ENCODE measurements at places on chromosomes 11 and 22.

GRCh38 chr22:40541300-40541699 lies 95.2 kb downstream of the MRTFA start:
- DNase-seq, result no peak

GRCh38 chr11:123578778-123579481 lies 75.5 kb downstream of the SCN3B start:
- no peak for DNase-seq

- no peak for DNase-seq
Measured at GRCh38 chr11:133516845-133517244, 15.5 kb downstream of the OPCML start.

DNA sequence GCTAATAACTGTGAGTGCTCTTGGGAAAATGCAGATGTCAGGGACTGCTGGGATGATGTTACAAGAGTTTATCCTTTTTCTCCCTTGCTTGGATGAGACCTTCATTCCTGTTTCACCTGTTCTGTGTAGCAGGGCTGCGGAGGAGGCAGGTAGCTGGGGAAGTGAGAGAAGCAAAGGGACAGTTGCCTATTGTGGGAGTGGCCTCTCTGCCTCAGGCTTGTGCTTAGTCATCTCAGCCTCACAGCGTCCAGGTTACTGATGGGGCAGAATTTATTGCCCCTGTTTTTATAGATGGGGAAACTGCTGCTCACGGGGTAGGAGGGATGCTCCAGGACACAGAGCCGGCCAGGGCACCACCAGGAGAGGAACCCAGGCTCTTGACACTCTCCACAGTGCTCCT lies 1.7 kb downstream of the STX3 start:
- DNase-seq, result no peak

- DNase-seq, result no peak
Measured at GRCh38 chr11:76823481-76824028, 37.2 kb upstream of the ACER3 start.

DNA sequence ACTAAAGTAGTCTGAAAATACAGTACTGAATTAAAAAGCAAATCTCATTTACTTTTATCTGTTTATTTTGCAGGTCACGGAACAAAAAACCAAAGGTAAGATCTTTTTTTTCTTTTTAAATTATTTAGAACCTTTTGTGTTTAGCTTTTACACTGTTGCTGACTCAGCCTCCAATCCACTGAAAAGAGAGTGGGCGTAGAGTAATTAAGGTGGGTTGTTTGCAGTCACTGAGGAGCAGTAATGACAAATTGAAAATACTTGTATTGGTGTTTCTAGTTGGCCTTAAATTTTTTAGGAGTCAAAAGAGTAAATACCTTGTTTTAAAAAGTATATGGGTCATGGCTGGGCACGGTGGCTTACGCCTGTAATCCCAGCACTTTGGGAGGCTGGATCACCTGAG lies 73.4 kb downstream of the TNRC6B start:
- no peak for DNase-seq

DNA sequence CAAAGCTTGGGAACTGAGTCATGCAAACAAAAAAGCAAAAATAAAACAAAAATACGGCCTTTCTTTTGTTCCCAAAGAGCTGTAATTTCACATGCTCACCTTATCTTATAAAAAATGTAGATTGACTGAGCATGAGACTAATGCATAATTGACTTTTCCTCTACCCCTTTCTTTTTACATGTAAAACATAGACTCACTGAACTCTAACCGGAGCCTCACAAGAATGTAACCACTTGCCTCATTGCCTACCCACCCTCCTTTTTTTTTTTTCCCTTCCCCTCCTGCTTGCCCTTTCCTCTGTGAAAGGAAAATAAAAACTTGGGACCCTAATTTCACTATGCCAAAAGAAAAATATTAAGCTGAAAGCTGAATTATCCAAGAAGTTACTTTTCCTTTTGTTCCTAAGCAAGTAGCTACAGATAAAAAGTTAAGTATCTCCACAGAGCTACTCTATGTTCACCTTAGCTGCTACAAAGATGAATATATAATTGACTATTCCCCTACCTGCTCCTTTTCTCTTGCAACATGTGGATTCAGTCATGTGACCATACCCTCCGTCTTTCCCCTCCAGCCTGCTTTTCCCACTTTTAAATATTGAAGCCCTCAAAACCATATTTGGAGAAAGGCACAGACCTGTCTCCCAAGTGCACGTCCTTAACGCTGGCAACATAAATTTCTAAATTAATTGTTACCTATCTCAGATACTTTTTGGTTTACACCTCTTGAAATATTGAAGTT lies 39.6 kb upstream of the WEE1 start:
- no peak for DNase-seq

GRCh38 chr11:115360186-115360824 lies 143.9 kb downstream of the CADM1 start:
- no peak for DNase-seq

- DNase-seq, result no peak
Measured at GRCh38 chr11:74462631-74463030, 4.7 kb downstream of the KCNE3 start.

DNA sequence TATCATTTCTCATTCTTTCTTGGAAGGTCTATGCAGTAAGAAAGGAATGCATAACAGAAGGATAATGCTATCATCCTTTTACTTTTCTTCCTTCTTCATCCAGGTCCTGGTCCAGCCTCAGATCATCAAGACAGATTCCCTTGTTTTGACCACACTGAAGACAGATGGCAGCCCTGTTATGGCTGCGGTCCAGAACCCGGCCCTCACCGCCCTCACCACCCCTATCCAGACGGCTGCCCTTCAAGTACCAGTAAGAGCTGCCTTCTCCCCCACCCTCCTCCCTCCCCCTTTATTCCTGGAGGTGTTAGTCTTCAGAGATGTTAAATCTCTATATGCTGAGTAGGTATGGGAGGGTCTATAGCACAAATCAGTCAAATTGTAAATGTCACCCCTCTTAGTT lies 37.9 kb downstream of the SREBF2 start:
- DNase-seq, result no peak

DNA sequence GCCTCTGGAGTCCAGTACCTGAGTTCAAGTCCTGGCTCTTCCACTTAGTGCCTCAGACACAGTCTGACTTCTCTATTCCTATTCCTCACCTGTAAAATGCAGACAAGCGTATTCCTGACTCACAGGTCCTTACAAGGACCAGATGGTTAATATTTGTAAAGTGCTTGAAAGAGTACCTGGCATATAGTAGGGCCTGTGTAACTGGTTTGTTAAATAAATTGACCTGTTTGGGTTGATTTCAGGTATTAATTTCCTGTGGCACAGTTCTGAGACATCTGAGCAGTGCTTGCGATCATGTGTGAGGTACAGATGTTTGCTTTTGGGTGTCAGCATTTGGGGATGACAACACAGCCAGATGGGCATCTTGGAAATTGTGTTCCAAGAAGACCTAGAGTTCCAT lies 127.5 kb downstream of the APIP start:
- no peak for DNase-seq

GRCh38 chr11:31797190-31798056 lies 13.7 kb downstream of the PAX6 start:
- DNase-seq, result no peak

- no peak for DNase-seq
Measured at GRCh38 chr11:19511413-19512183, 201.0 kb upstream of the NAV2 start.

GRCh38 chr11:61489833-61490721 lies 18.5 kb upstream of the LRRC10B start:
- no peak for DNase-seq

- no peak for DNase-seq
Measured at GRCh38 chr11:34049028-34049427, 2.5 kb upstream of the CAPRIN1 start.
